Activated gamma-delta T cell treated with Interleukin-2 at 50 U/mL for 16 hours (primary cell): ENCODE measurements at places on chromosomes 12 and 14.

DNA sequence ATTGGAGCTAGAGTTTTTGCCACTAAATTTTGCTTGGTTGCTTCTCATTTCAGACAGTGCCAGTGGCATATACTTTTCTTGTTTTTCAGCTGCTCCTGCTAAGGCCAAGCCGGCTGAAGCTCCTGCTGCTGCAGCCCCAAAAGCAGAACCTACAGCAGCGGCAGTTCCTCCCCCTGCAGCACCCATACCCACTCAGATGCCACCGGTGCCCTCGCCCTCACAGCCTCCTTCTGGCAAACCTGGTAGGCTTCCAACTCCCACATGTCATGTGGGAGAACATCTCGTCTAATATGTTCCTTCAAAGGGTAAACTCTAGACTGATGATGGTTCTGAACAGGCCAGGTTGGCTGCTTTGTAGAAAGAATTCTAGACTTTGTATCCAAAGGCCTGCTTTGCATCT is 11.0 kb downstream of the DLST start:
- no peak for DNase-seq

DNA sequence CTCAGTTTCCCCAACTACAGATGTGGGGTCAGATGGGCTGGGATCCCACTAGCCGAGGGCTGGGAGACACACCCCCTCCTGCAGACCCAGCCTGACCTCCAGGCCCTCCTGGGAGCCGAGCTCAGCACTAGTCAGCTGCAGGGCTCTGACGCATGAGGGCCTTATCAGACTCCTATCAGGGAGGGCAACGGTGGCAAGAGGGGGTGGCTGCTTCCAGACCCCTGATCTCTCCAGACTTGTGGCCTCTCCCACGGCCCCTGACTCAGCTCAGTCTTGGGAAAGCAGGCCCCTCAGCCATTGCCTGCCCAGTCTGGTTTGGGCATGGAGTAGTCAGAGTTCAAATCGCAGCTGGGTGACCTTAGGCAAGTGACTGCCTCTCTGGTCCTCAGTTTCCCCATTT is 2.5 kb downstream of the RASAL1 start:
- DNase-seq = no peak

GRCh38 chr12:81330480-81330879 is 252.6 kb downstream of the ACSS3 start:
- no peak for DNase-seq

DNA sequence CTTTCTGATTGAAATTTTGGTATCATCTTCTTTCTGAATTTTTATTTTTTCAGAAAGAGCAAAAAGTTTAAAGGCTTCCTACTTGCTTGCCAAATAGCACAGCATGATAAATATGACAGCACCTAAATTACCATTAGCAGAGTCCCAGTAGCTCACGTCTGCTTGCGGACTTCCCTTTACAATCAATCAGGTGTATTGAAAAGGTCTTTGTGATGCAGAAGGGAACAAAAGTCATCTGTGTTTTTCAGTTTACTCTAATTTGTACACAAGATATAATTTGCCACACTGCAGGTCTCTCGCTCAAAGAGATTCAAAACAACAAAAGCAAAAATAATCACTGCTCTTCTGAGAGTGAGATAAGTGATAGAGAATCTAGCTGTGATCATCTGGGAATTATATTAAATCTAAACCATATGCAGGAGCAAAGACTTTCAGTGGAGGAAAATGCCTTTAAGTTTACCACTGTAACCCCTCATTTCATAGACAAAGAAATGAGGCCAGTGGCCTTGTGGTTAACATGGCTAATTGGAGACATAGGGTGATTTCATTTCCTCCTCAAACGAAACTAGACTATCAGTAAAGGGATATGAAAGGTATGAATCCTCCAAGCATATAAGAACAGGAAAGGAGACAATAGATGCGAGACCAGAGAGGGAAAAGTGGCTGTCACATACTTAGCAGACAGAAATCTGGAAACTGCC is 240.8 kb upstream of the TMPO start:
- no peak for DNase-seq

DNA sequence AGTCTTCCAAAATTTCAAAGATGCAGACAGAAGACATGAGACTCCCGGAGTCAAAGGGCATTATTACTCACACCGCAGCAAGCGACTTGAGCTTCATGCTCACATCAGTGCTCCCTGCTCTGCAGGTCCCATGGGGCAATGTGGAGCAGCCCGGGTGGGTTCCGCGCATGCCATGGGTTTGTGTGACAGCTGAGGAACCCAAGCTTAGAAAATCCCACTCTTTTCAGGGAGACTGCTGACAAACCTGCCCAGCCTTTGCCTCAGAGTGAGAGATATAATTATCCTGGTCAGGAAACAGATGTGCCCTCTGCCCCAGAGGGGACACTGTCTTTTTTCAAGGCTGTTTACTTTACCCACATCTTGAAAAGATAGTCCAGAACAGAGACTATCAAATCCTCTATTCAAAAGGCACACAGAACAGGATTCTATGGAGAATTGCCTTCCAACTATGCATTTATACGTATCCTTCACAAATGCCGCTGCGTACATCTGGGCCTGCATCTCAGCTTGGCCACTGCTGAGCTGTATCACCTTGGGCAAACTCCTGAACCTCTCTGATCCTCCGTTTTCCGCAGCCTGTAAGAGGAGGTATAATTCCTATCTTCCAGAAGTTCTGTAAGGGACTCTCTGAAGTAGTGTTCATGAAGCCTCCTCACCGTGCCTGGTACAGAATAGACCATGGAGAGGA is 16.0 kb downstream of the C14orf132 start:
- no peak for DNase-seq

GRCh38 chr12:105855361-105856047 is 283.2 kb downstream of the NUAK1 start:
- no peak for DNase-seq

GRCh38 chr12:82757656-82758055 is 71.0 kb downstream of the TMTC2 start:
- DNase-seq = no peak

- DNase-seq = no peak
These were observed 41.8 kb downstream of the SMOC1 start for GRCh38 chr14:69921052-69921451.

DNA sequence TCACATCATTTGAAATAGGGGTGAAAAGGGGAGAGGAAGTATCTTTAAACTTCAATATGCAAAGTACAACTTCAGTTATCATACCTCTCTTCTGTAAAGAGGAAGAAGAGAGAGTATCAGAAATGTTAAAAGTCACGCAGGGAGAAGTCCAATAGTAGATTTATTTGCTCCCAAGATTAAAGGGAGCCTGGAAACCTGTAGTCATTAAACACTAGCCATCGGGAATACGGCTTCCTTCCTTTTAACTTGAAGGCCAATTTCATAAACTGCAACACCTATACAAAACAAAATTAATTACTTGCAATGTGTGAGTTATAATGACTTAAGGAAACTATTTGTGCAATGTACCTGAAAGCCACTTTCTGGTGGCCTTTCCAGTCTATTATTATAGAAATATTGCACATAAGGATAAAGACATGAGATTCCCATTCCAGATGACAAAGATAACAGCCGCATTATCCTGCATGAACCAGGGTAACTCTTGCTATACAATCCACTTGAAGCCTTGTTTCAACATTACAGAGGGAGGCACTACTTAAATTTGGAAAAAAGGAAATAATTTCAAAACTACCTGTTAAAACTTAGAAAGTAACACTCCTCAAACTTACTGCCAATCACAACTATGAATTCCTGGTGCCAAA is 4.6 kb downstream of the BTG1 start:
- no peak for DNase-seq

DNA sequence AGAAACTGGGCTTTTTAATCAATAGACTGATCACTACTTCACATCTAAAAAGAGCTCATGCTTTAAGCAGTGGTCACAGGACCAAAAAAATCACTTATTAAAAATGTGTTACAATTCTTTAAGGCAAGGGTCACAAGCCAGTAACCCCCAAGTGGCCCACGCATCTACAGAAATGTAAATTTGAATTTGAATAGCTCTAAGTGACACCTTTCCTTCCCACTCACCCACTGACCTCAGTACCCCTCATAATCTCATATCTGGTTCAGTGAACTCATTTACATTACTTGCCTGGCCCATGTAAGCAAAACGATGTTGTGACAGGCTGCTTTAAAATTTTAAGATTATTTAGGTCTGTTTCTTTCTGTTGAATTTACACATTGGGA is 27.4 kb downstream of the NELL2 start:
- DNase-seq = no peak

GRCh38 chr12:24952389-24952788 is 3.5 kb upstream of the BCAT1 start:
- DNase-seq = no peak

GRCh38 chr12:108199106-108199505 is 70.0 kb downstream of the WSCD2 start:
- DNase-seq = no peak

GRCh38 chr12:121753844-121754264 is 39.6 kb downstream of the RHOF start:
- DNase-seq = no peak

DNA sequence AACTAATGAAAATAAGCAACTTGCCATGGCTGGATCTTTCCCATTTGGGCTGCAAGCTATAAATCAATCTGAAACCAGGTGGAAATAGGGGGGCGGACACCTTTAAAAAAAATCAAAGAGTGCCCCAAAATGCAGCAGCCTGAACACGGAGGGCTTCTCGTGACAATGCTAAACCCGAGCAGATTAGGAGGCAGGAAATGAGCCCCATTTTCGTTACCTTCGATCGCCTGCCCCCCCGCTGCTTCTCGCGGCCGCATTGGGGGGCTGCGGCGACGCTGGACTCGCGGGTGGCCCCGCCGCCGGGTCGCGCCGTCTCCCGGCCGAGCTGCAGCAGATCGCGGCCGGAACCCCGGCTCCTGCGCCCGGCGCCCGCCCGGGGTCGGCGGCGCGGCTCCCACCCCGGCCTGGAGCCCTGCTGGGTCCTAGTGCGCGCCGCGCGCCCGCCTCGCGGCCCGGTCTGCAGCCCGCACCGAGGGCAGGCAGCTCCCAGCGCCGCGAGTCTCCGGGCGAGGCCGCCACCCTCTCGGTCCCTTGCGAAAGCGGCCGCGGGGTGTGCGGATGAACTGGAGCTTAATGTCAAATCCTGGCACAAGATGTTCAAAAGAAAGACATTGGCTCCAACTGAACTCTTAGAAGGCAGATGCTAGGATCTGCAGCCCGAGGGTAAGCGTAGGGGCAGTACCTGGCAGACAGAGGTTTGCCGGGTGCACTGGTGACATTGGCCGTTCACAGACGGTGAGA is 201.9 kb upstream of the FOXN3 start:
- DNase-seq = peak; percentile 50

DNA sequence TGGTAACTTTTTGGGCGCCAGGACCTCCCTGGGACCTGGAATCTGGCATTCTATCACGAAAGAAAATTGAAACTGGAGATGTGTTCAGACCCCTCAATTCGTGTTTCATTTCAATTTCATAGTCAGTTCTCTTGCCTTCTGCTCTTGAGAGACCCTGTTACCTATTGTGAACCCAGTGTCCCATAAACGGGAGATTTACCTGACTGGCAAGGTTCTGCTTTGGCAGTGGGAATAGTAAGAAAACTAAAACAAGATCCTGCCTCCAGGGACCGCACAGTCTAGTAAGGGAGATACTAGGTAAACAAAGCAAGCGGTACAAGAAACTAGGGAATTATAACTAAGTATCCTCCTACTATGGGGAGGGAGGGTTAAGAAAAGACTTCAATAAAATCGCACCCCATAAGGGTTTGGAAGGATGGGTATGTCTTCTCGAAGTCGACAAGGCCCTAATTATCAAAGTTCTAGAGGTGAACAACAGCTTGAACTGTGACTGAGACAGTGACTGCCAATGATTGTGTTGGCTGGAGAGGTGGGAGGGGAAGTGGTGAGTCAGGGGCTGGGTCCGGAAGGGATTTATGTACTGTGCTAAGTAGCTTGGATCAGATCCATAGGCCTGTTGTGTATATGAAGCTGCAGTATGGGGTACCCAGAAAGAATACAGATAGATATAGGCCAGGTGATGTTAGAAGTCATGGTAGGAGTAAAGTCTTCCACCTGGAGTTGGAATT is 754 bp downstream of the ACSS3 start:
- no peak for DNase-seq

- no peak for DNase-seq
These were observed 276.5 kb downstream of the NUAK1 start for GRCh38 chr12:105862163-105862821.

- no peak for DNase-seq
These were observed 80.2 kb downstream of the ANO6 start for GRCh38 chr12:45296046-45296586.

DNA sequence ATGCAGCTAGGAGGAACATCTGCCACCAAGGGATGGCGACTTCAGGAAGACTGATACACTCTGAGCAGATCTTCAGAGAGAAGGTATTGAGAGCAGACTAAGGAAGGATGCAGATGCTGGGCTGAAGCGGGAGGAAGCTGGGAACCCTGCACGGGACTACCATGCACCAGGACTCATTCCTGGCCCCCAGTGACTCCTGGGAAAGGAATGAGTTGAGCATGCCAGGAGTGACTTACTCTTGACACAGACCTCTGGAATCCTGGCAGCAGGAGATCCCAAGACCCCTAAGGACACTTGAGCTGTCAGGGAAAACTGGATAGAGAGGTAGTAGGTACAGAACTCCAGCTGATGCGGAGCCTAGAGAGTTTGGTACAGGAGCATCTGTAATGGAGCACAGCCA is 336.1 kb downstream of the RPS29 start:
- no peak for DNase-seq

- DNase-seq = no peak
These were observed 1051.9 kb upstream of the FLRT2 start for GRCh38 chr14:84477996-84478395.

DNA sequence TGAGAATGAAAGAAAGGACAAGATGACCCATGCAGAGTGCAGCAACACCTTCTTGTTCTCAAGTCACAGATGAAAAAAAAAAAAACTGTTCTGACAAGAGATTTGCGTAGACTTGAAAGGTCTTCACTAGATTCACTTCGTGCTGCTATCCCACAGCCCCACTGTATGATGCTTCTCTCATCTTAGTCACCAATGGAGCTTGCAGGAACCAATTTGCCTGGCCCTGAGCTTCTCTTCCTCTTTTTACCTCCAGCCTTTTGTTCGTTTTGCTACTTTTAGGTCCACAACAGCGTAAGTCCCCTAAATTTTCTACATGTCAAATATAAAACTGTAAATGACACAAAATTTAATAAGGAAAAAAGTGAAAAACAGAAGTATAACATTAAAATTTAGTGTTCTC is 107.9 kb upstream of the NAP1L1 start:
- DNase-seq = no peak

GRCh38 chr12:117098361-117099217 is 627 bp downstream of the TESC start:
- no peak for DNase-seq
